ENCODE measurements at places on chromosomes 6 and 20.

- no peak for DNase-seq
Measured at GRCh38 chr6:72950114-72950860, 275.0 kb downstream of the KHDC1L start.

DNA sequence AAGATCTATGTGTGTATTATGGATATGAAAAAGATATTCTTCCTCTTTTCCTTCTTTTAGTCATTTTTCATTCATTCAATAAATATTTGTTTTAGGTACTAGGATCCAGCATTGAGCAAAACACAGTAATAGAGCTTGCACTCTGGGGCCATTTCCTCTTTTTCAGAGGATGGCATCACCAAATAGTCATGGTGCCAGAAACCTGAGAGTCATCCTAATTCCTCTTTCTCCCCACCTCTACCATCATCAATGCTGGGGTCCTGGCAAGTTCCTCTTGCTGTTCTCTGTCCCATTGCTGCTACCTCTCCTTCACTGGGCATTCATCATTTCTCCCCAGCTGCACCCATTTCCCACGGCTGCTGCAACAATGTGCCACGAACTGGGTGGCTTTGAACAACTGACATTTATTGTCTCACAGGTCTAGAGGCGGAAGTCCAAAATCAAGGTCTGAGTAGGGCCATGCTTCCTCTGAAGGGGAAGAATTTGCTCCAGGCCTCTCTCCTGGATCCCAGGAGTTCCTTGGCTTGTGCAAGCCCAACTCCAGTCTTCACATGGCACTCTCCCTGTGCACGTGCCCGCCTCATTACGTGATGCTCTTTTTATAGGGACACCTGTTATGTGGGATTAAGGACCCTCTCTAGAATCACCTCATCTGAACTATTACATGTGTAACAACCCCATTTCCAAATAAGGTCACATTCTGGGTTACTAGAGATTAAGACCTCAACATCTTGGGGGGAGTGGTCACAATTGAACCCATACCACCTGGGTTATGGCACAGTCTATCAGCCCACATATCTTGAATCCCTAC lies 9.5 kb upstream of the IGF2R start:
- DNase-seq: no peak

DNA sequence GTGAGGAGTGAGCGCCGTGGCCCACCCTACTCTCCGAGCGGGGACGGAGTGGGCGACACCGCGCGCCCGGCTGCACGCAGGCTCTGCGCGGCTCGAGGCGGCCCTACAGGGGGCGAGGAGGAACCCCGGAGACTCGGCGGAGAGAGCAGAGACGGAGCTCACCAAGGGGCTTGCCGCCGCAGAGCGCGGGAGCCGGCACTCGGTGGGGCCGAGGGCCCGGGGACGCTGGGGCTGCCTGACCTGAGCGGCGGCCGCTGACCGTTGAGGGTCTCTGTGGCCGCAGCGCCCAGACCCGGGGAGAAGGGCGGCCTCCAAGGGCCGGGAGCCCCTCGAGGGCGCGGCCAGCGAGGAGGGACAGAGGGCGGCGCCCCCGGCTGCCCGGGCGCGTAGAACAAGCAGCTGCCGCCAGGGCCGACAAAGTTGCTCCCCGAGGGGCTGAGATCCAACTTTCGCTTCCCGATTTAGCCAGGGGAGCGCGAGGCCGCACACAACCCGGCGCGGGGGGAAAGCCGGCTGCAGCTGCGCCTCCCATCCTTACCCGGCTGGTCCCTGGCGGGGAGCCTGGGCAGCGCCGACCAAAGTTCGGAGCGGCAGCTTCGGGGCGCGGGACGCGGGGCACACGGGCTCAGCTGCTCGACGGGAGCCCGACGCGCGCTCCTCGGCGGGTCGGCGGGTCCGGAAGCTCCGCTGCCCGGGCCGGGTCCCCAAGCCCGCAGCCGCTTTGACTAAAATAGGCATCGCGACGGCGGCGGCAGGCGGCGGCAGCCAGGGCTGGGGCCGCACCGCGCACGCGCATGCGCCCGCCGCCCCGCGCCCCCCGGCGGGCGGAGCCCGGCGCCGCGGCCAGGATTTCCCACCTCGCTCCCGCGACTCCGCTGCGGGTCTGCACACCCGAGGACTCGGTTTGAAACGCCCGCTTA lies 43.1 kb downstream of the POPDC3 start:
- no peak for DNase-seq

DNA sequence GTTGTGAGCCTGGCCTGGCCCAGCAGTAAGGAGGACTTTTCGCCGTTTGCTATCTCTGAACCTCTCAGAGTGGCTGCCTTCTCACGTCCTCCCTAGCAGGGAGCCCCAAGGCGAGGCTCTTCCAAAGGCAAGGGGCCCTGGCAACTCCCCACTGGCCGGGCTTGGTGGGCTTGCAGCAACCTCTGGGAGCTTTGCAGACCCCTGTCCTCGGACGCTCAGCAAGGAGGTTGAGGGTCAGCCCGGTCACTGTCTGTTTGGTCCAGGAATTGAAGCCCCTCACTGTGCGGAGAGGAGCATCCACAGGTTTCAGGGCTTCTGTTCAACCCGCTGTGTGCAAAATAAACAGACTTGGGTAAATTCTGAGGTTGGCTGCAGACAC lies 28.2 kb upstream of the TBXT start:
- no peak for DNase-seq

DNA sequence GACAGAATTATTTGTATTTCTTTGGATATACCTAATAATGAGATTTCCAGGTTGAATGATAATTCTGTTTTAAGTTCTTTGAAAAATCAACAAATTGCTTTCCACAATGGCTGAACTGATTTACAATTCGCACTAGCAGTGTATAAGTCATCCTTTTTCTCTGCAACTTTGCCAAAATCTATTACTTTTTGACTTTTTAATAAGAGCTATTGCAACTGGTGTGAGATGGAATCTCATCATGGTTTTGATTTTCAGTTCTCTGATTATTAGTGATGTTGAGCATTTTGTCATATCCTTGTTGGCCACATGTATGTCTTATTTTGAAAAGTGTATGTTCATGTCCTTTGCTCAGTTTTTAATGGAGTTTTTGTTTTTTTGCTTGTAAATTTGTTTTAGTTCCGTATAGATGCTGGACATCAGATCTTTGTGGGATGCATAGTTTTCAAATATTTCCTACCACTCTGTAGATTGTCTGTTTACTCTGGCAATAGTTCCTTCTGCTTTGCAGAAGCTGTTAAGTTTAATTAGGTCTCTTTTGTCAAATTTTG lies 409.8 kb upstream of the CITED2 start:
- no peak for DNase-seq

GRCh38 chr6:29797135-29797534 lies 30.5 kb upstream of the HLA-G start:
- DNase-seq: no peak

DNA sequence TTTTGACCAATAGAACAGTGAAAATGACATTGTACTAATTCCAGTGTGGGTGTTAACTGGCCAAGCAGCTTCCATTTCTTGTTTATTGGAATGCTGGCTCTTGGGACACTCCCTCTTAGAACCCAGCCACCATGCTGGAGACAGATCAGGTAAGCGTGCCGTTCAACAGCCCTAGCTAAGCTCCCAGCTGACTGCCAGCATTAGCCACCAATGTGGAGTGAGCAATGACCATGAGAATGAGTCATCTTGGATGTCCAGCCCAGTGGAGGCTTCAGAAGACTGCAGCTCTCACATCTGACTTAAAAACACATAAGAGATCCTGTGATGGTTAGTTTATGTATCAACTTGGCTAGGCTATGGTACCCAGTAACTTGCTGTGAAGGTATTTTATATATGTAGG lies 3.0 kb upstream of the LINC00237 start:
- no peak for DNase-seq

DNA sequence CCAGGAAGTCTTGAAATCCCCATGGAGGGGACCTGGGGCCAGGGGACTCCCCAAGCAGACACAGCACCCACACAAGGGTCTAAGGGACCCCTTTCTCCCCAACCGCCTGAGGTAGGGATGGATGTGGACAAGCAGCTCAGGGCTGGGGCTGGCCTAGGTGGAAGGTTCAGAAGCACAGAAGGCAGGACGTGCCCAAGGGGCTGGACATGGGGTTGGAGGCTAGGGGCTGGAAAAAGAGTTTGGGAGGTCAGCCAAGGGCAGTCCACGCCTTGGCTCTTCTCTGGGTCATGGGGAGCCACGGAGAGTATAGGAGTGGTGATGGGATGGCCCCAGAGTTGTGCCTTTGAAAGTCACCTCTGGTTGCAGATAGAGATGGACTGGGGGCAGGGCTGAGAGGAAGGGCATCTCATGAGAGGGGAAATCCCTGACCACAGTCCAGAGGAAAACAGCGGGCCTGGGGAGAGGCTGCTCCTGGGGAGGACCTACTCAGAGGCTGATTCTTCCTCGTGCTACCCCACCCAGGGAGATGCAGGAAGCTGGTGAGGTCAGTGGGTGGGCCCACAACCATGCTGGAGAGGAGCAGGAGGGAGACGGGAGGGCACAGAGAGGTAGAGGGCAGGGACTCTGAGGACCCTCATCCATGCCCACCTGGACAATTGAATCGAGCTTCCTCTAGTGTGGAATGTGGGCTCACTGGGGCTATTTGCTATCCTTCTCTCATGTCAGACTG lies 2.5 kb upstream of the HSPA12B start:
- no peak for DNase-seq

DNA sequence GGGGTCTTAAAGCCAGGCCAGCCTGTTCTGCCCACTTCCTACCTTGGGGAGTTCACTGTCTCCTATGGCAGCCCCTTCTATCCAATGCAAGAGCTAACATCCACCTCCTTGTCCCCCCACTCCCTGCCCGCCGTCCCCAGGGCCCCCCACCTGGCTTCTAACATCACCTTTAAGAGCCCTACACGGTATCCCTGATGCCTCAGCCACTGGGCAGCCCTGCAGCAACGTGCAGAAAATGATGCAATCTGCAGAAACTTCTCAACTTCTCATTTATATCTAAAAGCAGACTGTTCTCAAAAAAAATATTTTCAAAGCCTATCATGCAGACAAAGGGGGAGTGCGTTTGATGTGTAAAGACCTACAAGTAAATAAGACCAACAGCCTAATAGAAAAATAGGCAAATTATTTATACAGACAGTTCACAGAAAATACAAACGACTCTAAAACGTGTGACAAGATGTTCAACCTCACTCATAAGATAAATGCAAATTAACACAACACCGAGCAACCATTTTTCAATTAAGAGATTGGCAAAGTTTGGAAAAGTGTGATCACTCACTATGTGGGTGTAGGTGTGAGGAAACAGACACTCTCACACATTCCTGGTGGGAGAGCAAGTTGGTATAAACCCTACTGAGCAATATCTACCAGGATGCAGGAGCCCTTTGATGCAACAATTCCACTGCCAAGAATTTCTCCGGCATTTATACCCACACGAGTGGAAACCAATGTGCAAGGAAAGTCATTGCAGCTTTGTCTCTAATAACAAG lies 15.1 kb upstream of the HCK start:
- DNase-seq: no peak

- no peak for DNase-seq
Measured at GRCh38 chr6:132598473-132598872, 8.9 kb upstream of the TAAR5 start.

DNA sequence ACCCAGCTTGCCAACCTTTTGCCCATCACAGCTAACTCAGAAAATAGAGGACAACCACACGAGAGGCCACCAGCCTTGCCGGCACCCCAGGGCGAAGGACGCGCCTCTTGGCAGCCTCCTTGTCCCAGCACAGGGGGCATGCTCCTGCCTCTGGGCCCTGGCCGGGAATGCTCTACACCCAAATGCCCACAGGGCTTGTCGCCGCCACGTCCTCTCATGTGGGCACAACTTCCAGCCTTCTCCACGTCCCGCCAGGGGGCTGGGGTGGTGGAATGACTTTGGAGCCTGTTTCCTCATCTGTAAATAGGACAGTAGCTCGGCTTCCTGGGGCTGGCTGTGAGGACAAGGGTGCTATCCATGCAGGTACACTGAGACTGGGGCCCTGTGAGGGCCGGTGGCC lies 152.4 kb upstream of the MLN start:
- DNase-seq: no peak

- no peak for DNase-seq
Measured at GRCh38 chr6:155414049-155414448, 41.6 kb downstream of the NOX3 start.

DNA sequence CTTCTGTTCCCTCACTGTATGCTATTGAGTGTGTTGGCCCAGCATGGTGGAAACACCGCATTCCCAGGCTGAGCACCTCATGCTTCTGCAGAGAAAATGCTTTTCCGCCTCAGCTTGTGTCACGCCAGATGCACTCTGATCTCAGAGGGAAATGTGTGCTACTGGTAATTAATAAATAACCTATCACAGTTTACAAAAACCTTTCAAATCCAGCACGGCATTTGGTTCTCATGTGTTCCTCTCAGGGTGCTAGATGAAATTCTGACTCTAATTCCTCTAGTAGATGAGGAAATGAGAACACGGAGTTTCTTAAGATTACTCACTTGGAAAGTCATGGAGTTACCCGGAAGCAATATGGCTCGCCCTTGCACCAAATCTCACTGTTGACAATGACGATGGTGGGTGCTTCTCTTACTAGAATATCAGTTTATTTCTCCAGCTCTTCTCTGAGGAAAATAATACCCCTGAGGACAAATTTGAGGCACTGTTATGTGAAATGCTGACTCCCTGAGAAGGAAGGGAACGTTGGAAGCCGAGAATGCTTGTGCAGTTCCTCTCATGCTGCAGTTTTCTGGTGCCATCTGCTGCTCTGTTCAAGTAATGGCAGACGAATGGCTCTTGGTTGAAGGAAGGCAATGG lies 116.6 kb downstream of the RNF144B start:
- peak; percentile 56 for DNase-seq
